ENCODE measurements at places on chromosomes 1 and 21.

GRCh38 chr1:109438798-109439297, 12.6 kb upstream of the PSMA5 start:
- DNase-seq = no peak

DNA sequence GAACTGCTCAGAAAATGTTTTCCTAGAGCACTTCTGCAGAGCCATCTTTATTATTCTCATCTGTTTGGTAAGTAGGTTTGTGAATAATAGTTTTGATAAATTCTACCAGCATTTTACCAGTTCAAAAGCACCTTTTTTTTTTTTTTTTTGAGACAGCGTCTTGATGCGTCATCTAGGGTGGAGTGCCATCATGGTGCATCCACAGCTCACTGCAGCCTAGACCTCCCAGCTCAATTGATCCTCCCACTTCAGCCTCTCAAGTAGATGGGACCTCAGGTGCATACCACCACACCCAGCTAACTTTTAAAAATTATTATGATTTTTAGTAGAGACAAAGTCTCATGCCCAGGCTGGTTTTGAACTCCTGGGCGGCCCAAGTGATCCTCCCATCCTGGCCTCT, 9.8 kb upstream of the RHBG start:
- no peak for DNase-seq

- no peak for DNase-seq
Measured at GRCh38 chr21:43203591-43203990, 34.8 kb downstream of the CRYAA start.

DNA sequence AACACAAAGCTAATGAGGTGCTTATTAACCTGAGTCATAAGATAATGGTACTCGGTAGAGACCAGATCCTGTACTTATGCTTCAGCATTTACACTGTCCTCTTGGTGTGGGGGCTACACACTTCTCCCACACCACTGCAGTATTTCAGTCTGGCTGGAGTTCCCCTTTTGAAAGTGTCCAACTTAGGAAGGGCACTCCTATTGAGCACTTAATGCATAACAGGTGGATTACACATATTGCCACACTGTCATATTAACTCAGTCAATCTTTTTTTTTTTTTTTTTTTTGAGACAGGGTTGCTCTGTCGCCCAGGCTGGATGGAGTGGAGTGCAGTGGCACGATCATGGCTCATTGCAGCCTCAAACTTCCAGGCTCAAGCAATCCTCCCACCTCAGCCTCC, 1.5 kb downstream of the GPATCH4 start:
- DNase-seq = no peak

DNA sequence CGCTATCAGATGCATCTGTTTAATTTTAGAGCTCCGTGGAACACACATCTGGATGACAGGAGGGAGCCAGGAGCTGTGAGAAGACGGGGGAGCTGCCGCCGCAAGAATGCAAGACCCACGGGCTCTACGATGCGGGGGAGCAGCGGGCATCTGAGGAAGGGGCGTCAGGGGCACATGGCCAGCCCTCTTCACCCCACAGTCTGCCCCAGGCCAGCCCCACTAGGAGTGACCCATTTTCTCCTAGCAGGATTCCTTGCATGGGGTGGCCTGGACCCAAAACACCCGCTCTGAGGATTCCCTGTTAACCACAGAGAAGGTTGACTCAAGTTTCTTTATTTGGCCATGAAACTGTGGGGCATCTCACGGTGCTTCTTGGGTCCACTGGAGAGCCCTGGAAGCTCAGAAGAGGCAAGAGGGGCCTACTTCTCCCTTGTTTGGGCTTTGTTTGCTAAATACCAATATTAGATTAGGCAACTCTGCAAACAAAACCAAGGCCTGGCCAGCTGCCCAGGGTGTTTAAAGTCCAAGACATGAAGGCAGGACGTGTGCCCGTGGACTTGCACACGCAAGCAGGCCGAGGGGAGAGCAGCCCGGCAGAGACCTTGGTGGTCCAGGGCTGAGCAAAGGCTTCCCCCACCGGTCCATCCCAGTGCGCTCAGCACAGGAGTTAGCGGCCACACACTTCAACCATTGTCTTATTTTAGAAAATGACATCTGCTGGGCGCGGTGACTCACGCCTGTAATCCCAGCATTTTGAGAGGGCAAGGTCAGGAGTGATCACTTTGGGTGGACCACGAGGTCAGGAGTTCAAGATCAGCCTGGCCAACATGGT, 89.8 kb downstream of the DHRS3 start:
- no peak for DNase-seq
